Thymus (tissue), 14 donors: ENCODE measurements at places on chromosomes 2 and 18. TPM values are rescaled to one million over a fixed set of nuclear protein-coding genes. Genes with fewer than 3 reads are reported as not detected.

DNA sequence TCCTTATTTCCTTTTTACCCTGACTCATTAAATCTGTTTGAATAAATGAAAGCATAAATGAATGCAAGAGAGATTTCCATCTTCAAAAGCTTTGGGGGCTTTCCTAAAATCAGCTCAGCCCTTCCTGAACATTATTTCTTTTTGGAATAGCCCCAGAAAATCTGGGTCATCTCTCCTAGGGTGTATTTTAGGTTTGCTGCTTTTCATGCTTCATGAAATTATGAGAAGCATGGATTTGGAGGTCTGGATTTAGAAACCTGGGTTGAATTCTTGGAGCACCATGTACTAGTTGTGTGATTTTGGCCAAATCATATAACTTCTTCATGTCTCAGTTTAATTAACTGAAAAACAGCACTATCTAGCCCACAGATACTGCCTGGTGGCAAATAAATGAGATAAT lies 24.0 kb upstream of the PELI1 start:
- no peak for DNase-seq

ZAP70 gene
- total RNA-seq = 160 TPM

ALPI gene
- 0.19 TPM for total RNA-seq

- DNase-seq = no peak
These were observed 169.9 kb downstream of the FAM210A start for GRCh38 chr18:13556502-13556901.

GRCh38 chr2:19885791-19886190 lies 16.0 kb downstream of the TTC32 start:
- DNase-seq = no peak

DNA sequence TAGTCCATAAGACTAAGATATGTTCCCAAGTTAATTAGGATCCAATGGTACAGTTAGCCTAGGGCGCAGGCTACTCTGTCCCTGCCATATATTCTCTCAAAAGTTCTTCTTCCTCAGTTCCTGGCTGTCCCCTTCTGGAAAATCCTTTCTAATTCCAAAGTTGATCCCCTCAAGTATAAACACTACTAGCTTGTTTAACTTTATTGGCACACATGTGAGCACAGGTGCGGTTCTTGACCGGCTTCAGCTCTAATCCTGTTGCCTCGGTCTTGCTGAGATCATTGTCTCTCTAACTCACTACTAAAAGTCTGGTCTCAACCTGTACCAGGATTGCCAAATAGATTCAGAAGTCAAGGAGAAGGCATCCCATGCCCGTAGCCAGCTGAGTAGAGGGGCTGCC lies 89.0 kb downstream of the SEMA4F start:
- DNase-seq = no peak

DNA sequence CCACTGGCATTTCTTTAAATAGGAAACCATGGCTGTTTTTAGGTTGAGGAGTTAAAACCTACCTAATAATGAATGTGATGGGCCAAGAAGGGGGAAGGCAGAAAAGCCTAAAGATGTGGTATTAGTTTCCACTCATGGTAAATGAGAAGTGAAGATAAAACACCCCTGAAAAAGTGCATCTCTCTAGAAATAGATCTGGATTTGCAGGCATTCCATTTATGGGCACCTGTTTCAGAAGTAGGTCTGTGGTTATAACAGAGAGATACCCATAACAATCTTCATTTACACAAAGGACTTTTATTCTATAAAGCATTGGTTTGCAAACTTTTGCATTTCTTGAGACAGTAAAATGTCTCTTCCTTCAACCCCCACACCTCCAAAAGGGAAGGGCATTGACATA lies 62.1 kb downstream of the PRKCE start:
- no peak for DNase-seq

GRCh38 chr2:223297788-223298187 lies 245.8 kb downstream of the KCNE4 start:
- no peak for DNase-seq

TPRKB gene
- 74.7 TPM for total RNA-seq

DNA sequence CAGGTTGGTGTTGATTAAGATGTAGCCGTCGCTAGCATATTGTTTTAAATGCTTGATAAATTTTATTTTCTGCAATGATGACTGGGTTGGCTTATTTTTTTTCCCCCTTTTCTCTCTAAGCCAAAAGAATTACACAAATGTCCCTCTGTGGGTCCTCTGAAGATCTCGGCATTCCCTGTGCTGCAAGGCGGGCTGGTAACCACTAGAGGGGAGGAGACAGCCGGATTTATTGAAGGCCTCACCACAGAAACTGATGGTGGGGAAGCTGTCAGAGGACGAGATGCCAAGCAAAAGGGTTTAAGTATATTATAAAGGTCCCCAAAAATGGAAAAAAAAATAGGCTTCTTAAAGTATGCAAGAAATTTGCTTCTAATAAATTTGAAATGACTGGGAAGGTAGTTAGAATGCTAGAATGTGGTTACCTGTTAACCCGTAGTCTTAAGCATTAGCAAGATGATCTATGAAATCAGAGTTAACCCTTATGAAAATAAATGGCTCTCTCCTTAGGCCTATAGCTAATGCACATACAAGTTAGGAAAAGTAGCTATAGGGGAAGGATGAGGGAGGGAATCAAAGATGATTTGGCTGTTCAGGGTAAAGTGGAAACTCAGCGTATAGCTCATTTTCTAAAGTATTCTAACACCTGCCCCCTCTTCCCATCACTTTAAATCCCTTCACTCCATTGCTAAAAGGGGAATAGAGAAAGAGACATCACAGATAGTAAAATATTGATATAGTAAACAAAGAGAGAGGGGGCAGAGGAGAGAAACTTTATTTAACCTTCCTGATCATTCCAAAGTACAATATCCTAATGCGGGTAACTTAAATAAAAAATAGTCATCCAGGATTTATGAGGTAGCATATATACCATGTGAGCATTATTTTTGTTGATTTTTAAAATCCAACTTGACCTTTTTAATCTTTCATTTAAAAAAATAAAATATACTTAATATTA lies 894.5 kb upstream of the POU3F3 start:
- no peak for DNase-seq

AP1S3 gene
- total RNA-seq = 2.5 TPM

- no peak for DNase-seq
These were observed 38.1 kb downstream of the NUP35 start for GRCh38 chr2:183162362-183162761.
